ENCODE measurements at places on chromosomes 2 and 18. TPM values are rescaled to one million over a fixed set of nuclear protein-coding genes. Genes with fewer than 3 reads are reported as not detected.

The PAX3 gene
- total RNA-seq = 3.3 TPM

DNA sequence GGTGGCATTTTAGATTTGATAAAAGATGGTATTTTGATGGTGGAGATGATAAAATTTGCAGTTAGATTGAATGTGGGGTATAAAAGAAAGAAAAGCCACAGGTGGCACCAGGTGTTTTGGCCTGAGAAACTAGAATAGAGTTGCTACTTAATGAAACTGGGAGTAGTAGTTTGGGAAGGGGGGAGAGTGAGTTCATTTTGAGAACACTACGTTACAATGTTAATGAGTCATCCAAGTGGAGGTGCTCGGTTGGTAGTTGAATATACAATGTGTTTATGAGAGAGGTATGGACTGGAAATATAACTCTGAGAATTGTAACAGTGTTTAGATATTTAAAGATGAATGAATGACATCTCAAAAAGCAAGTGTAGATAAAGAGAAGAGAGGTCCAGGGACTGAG lies 26.4 kb downstream of the EPG5 start:
- no peak for DNase-seq

DNA sequence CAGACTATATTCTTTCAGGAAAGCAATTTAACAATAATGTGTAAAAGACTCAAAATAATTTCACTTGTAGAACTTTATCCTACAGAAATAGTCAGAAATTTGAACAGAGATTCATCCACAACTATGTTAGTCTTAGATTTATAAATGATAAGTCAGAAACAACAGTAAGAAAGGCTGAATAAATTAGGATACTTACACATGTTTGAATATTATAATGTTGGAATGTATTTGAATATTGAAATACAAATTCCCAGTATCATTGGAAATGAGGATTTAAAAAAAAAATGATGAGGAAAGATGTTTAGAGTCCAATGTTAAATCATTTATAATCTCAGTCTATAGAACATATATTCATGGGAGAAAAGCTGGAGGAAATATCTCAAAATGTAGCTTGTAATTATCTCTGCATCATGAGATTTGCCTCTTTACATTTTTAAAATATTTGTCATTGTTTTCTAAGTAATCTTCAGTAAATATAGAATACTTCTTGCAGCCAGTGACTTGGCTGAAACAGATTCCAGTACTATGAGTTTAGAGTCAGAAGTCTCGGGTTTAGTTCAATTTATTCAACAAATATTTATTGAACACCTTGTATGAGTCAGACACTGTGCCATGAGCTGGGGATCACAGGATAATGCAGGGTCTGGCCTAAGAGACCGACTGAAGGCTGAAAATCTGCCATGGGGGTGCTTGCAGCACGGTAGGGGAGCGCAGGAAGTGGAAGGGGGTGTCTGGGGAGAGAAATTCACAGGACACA lies 32.3 kb downstream of the CXCR4 start:
- no peak for DNase-seq

GRCh38 chr2:66581339-66582103 lies 146.6 kb downstream of the MEIS1 start:
- no peak for DNase-seq

- no peak for DNase-seq
Observed at GRCh38 chr2:33158482-33159003, 211.8 kb downstream of the LTBP1 start.

DNA sequence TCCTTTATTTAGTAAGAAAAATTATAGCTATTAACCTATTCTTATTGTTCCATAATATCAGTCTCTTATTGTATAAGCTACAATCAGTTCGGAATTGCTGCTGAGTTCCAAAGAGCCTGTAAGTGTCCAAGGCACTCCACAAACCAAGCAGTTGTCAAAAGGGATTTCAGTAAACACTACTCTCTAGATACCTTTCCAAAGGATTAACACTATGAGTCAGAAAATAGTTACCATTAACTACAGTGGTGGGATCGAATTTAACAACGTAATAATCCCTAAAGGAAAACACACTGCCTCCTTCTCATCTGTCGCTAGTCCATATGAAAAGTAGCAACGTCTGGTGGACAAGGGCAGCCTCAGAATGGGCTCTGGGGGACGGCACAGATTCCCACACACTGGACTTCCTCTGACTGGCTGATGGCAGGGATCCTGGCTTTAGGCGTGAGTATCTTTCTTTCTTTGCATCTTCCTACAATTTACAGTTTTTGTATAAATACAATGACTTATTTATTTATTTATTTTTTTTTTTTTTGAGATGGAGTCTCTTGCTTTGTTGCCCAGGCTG lies 8.8 kb downstream of the TGFBRAP1 start:
- no peak for DNase-seq

The SNORC gene
- 0.48 TPM for total RNA-seq

DNA sequence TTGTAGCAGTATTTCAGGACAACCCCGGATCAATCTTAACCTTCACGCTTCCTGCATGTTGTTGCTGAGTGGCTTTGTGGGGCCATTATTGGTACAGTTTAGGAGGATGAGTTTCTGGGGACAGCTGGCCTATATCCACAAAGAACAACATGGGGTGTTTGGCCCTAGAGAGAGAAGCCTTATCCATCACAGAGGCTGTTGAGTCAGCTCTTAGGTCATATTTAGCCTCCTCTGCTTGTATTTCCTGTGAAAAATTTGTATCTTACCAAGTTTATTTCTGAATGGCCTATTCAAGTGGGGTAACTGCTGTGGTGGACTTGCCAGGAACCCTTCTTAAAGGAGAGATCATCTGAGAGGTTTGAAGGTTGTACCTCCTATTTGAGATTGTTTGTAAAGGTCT lies 77.6 kb downstream of the MAP4K4 start:
- DNase-seq = no peak

The AKAIN1 gene
- total RNA-seq = not detected

The DQX1 gene
- 0.37 TPM for total RNA-seq

The SCTR gene
- not detected for total RNA-seq

GRCh38 chr2:240987588-240987987 lies 10.8 kb upstream of the SNED1 start:
- no peak for DNase-seq

GRCh38 chr2:86072271-86072858 lies 33.3 kb downstream of the POLR1A start:
- DNase-seq = no peak

The LIMS1 gene
- 94.1 TPM for total RNA-seq

DNA sequence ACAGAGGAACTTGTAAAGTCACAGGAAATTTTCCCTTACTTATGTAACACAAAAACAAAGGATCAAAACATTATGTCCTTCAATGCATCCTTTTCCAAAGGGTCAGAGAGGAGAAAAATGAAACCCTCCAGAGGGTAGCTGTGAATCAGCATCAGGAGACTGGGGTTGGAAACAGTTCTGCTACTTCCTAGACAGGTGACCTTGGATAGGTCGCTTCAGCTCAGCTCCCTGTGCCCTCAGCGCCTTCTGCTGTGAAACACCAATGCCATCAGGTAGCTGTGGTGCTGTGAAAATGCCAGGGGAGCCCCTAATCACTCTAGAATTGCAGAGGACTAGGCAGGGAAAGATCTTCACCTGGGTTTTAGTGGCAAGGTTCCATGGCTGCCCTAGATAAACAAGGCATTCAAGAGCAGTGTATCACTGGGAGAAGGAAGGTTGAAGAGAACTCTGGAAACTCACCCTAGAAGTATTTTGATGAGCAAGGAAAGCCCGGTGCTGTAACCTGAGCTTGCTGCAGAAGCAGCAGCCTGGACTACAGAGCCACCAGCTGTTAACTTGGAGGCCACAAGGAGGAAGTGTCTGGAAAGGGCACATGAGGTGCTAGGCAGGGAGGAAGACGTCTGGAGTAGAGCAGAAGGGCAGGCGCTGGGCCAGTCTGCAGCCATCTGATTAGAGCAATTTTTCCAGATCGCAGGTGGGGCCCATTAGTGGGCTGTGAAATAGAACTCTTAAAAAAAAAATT lies 100.7 kb upstream of the MCFD2 start:
- no peak for DNase-seq

The HTR2B gene
- 3.0 TPM for total RNA-seq

The SERPINB2 gene
- not detected for total RNA-seq

DNA sequence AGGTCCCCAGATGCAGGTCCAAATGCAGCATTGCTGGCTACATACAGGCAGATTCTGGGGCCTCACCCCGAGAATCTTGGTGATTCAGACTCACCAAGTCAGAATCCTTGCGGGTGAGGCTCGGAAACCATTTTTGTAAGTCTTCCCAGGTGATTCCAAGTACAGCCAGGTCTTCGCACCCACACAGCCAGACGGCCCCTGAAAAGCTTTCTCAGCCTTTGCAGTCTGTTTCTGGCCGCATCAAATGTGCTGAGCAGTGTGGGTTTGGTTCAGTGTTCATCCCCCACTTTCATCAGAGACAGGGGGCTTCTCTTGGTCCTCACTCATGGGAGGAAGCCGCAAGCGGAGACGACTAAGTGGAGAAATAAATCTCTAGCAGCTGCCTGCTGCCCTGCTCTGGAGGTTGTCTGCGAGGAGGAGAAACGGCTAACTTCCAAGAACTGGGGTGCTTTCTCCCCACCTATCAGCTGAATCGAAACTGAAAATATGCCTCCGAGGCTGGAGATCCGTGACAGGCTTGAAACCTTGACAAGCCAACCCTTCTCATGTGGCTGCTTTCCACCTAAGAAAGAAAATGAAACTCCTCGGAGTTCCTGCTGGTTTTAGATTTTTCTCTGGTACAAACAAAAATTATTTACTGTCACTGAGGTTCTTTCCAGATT lies 8.9 kb upstream of the TMEM185B start:
- no peak for DNase-seq

DNA sequence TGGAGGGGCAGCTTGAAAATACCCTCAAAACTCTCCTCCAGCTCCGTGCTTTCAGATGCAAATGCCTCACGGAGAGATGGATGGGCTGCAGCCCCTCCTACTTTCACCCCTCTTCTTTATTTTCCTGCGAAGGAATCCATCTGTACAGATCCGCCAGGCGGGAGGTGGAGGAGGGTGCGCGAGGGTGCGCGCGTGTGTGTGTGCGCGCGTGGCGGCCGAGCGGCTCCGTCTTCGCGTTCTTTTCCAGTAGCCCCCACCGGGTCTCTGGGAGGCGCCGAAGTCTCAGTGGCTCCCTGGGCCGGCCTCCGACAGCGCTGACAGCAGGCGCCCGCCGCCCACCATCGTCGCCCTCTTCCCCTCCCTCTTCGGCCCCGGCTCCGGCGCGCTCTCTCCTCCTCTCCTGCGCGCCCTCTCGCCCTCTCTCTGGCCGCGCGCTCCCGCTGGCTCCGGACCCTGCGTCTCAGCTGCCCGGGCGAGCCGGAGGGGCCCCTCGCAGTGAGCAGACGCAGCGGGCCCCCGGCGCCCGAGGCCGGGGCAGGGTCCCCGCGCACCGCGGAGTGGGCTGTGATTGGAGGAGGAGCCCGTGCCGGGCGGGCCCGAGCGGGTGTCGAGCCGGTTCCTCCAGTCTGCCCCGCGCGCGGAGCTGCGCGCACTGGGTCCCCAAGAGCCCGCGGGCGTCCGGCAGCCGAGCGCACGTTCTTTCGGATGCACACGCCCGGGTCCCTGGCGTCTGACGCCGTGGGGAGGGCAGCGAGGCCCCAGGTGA lies at the start of gene CDH7:
TSS of gene CDH7 (plus strand) at position 624 of the 766 bp plus-strand sequence. CDS start 11,831 bp downstream, outside the sequence.
- no peak for DNase-seq

The CENPO gene
- 13.4 TPM for total RNA-seq

DNA sequence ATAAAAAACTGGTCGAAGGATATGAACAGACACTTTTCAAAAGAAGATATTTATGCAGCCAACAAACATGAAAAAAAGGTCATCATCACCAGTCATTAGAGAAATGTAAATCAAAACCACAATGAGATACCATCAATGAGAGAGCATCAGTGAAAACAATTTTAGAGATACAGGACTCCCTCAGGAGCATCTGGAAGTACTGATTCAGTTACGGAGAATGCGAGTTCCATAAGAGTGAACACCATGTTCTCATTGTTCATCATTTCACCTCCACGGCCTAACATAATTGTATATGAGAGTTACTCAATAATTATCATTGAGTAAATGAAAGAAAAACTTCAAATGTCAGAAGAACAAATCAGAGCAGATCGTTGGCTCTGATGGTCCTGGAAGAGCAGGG lies 140.9 kb upstream of the TANK start:
- no peak for DNase-seq

GRCh38 chr2:174035981-174036742 lies 71.0 kb upstream of the SP3 start:
- no peak for DNase-seq

GRCh38 chr2:128619471-128620325 lies 301.0 kb upstream of the HS6ST1 start:
- DNase-seq = no peak

The RAMP1 gene
- total RNA-seq = 13.2 TPM

The ITGA6 gene
- total RNA-seq = 171 TPM

The LOXL3 gene
- total RNA-seq = 14.6 TPM

- no peak for DNase-seq
Observed at GRCh38 chr2:179882851-179883806, 21.7 kb upstream of the ZNF385B start.

DNA sequence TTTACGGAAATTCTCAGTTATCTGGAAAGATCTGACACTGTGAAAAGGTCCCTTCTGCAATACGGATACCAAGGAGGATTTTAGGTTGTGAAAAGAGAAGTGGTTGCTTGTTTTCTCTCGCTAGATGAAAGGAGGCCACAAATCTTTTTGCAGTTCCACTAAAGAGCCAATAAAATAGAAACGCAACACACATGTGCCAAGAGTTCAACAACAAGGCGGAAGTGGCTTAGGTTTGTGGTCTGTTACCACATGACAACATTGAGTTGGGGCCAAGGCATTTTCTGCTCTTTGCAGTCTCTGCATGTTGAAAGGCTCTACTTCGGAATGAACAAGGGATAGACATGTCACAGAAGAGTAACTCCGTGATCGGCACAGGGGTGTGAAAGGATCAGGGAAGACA lies 115.7 kb upstream of the OSR1 start:
- no peak for DNase-seq

DNA sequence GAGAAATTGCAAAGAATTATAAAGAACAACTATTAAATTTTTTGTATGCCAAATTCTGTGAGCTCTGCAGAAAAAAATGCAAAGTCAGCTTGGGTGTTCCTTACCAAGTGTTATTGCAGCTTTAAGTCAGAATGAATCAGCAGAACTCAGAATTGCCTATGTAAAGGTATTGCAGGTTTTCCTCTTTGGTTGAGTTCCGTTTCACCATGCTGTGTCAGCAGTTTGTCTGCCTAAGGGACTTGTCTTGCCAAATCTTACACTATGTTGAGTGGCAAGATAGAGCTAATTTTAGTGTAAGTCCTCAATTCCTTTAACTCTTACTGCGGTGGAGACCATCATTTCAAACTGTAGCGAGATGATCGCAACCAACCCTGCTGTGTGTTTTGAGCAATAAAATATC lies 38.8 kb downstream of the ADAM23 start:
- no peak for DNase-seq

The EDAR gene
- total RNA-seq = 1.7 TPM

DNA sequence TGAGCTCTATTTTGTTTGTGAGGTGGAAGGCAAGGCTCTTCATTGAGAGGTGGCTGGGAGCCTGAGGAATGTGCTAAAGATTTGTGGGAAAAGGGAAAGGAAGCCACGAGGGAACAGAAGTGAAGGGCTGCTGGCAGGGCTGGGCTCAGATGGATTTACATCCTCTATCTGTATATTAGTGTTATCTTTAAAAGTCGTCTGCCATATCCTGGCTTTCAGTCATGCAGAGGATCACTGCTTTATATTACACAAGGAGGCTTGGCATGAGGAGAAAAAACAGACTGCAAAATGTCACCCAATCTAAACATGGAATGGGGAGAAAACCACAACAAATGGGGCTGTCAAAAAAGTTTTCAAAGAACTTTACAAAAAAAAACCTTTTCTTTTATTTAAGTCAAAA lies 434.4 kb downstream of the HRH4 start:
- DNase-seq = no peak

- DNase-seq = no peak
Observed at GRCh38 chr2:56021579-56021978, 98.0 kb upstream of the EFEMP1 start.

The SLC4A1AP gene
- 22.6 TPM for total RNA-seq

The XRCC5 gene
- 247 TPM for total RNA-seq
